Stimulated activated CD4-positive, alpha-beta T cell treated with anti-CD3 and anti-CD28 coated beads, Interleukin-12 subunit alpha, Interleukin-12 subunit beta, amount 100 ng/mL, for 48 hours (primary cell): ENCODE measurements at places on chromosomes 1 and 21.

DNA sequence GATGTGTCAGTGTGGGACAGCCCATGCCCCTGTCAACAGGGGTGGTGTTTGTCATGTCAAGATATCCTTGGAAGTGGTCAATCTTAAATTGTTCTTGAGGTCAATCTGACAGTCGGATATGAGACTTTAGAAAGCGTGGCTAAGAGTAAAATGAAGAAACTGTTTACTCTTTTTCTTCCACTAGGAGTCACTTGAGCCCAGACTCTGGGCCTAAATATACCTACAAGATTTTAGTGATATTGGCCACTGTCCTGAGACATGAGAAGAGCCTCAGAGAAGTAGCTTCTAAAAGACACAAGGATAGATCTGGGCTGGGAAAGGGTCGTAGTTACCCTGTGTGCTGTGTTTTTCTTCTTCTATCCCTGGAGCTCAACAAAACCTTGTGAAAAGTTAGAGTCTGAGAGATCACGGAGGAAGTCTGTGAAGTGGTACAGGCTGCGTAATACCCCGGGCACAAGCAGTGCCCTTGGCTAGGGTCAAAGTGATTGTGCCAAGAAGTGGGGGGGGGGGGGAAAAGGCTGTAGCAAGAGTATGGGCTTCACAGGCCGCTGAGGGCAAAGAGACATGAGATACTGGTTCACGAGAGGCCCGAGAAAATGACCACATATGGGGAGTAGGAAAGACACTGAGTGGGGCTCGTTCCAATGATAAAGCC lies 355.2 kb upstream of the GREM2 start:
- DNase-seq = no peak

DNA sequence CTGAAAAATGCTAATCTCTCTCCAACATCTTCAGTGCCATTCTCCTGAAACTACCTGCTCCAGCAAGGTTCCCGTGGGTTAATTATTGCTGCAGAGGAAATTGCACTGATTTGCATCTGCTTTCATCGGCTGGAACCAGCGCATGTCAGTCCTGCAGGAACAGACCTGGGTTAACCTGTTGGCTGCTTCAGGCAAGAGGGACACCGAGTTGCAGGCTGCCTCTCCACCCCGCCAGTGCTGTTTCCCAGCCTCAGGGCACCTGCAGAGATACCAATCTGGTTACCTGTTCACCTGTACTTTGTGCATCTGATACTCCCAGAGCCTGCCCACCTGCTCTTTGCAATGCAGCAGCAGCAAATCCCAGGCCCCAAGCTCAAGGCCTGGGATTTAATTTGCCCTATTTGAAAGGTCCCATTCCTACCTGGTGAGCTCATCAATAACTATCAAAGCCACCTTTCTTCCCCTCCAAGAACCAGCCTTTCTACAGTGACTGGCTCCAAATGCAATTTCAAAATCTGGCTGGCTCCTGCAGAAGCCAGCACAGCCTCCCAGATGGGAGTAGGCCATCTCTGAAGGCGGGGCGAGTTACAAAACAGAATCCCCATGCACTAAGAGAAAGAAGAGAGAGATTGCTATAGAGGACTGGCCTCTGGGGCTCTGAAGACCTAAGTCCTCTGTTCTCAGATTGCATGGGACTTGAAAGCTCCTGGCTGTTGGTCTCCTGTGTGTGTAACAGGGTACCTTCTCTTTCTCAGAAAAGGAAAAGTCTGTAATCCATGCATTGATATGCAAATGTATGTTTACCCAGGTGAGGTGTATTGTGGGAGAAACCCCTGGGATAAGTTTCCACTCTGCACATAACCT lies 67.8 kb downstream of the TOMM20 start:
- no peak for DNase-seq

GRCh38 chr1:180911640-180912191 lies 981 bp upstream of the KIAA1614 start:
- no peak for DNase-seq

- DNase-seq = no peak
Measured at GRCh38 chr1:55078470-55078869, 39.1 kb downstream of the PCSK9 start.

- DNase-seq = no peak
Measured at GRCh38 chr21:20419772-20420171, 578.4 kb upstream of the NCAM2 start.

DNA sequence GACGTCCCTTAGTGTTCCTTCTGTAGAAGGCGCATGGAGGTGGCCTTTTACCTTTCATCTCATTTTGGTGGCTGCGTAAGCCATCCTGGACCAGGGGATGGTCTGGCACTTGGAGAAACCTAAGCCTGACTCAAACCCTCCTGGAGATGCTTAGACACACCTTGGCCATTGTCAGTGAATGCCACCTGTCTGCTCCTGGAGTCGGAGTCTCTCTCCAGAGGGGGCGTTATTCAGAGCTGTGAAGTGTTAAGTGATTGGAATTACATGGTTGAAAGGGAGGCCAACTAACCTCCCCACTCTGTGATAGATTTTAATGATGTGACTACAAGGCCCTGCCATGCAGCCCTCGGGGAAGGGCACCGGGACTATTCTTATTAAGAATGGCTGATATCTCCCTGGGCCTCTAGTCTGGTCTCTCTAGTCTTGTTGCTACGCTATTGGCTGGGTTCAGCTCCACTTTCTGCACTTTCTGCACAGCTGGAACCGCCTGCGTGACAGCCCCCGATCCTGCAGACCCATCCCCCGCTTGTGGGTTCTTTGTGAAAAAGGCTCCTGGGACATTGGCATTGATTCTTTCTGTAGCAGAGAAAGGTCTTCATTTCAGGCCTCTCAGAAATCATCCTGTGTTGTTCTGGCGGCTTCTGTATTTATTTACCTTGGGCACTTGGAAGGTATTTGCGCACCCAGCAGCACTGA lies 4.2 kb downstream of the RASSF5 start:
- DNase-seq = no peak

GRCh38 chr1:119686661-119687060 lies 25.1 kb upstream of the PHGDH start:
- no peak for DNase-seq

DNA sequence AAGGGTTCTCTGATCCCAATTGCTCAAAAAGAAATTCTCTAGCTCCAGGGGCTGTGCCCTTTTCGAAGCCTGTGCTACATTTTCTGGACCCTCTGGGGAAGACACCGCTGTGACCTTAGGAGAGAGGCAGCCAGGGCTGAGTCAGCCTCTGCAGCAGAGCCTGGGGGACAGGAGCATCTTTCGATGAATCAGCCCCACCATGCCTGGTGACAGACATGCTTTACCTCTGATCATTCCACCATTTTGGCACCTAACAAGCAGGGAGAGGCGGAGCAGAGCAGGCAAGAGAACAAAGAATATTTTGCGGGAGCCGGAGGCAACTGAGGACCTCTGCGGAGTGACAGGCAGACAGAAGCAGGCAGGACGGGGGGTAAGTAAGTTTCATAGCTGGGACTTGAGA lies 84.9 kb downstream of the VWA5B1 start:
- no peak for DNase-seq

- DNase-seq = no peak
Measured at GRCh38 chr1:81689531-81689941, 111.2 kb upstream of the ADGRL2 start.

GRCh38 chr1:22627331-22627730 lies 9.1 kb upstream of the C1QA start:
- no peak for DNase-seq

- DNase-seq = no peak
Measured at GRCh38 chr21:25640943-25641292, 1.9 kb downstream of the JAM2 start.

DNA sequence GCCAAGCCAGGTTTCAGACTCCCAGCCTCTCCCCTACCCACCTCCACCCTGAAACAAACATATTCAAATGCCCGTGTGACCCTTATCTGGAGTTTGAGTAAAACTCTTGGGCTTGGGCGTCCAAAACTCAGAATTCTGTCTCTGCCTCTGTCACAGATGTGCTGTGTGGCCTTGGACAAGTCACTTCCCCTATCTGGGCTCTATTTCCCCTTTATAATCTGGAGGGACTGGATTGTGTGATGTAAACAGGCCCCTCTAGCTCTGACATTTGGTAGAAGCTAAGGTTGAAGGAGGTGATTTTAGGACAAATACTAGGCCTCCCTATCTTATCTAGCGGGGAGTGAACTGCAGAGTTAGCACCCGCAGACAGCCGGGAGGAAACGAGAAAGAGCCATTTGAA lies 67.5 kb downstream of the IGSF21 start:
- DNase-seq = no peak

DNA sequence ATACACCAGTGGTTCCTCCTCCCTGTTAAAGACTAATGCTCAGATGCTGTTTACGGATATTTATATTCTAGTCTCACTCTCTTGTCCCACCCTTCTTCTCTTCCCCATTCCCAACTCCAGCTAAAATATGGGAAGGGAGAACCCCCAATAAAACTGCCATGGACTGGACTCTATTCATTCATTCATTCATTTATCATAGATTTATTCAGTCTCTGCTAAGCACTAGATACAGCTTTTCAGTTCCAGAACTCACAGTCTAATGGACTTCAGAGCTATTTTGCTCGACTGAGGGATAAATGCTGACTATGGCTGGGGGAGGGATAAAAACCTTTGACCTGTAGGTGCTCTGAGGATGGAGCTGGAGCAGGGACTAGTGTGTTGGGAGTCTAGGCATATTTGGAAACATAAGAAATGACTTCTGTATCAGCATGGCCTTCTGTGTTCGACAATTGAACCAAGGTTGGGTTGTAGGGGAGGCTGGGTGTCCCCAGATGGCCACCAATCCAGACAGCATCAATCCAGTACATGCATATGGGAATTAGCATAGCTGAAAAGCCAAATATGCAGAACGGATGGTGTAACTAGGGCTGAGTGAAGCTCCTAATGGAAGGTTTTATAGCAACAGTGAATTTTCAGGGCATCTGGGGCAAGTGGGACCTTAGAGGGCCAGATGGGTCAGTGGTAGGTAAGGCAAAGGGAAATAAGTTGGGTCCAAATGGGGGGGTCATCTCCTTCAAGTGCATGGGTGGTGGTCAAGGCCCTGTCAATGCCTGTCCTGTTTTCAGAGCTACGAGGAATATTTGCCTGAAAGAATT lies 4.1 kb downstream of the APOA2 start:
- DNase-seq = no peak
